B cell (primary cell): ENCODE measurements at places on chromosomes 4 and X. TPM values are rescaled to one million over a fixed set of nuclear protein-coding genes. Genes with fewer than 3 reads are reported as not detected.
A peak's percentile ranks its signal among the peaks of the same experiment; 100 is the strongest.

- no peaks in the 10 kb centered on the region for H3K36me3 ChIP-seq
- no peaks in the 10 kb centered on the region for H3K4me1 ChIP-seq
- H3K4me3 ChIP-seq = no peak overlapping the region
- H3K27ac ChIP-seq = no peak overlapping the region
- H3K27me3 ChIP-seq = no peaks in the 10 kb centered on the region
- no peak for DNase-seq
Observed at GRCh38 chrX:18297251-18297650, 57.2 kb downstream of the SCML2 start.

GRCh38 chr4:67727124-67727850 lies 26.3 kb upstream of the UBA6 start:
- H3K27me3 ChIP-seq = no peaks in the 10 kb centered on the region
- DNase-seq = no peak
- H3K4me3 ChIP-seq = no peak overlapping the region
- H3K27ac ChIP-seq = no peak overlapping the region
- no peaks in the 10 kb centered on the region for H3K36me3 ChIP-seq

GRCh38 chr4:29966386-29966785 lies 753.8 kb upstream of the PCDH7 start:
- H3K4me3 ChIP-seq = no peak overlapping the region
- H3K36me3 ChIP-seq = no peaks in the 10 kb centered on the region
- H3K27me3 ChIP-seq = no peaks in the 10 kb centered on the region
- no peaks in the 10 kb centered on the region for H3K4me1 ChIP-seq

DNA sequence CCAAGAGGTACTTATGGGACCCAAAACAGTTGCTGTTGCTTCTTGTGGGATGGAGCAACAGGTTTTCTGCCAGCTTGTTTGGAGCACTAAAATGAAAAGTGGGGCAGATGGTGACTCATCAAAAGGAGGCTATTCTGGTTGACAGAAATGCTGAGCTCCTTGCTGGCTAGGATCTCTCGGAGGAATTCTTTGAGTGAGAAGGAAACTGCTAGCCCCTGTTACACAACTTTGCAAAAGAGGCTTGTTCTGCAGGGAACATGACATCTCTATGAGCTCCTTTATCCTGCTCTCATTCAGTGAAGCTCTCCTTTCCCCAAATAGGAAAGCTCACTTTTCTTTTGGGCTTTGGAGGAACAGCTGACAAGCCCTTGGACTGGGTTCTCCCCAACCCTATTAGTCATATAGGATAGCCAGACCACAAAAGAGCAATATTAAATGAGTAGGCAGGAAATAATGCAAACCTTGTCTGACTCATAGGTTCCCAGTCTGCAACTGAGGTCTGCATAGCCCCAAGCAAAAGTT lies 108.3 kb downstream of the CDS1 start:
- H3K4me1 ChIP-seq = no peaks in the 10 kb centered on the region
- H3K4me3 ChIP-seq = no peak overlapping the region

DNA sequence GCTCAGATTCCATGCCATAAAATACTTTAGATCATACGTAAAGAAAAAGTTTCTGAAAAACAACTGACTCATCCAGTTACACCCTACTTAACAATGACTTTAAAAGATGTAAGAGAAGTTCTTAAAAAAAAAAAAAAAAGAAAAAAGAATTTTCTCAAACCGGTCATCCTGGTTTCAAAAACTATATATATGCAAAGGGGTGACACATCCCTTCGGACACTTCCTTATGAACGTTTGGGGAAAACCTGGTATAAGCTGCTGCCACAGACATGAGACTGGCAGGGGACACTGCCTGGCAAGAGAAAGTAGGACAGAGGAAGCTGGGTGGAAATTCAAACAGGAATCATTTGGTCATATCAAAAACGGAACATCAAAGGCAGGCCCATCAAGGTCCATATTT lies 81.2 kb upstream of the PRSS48 start:
- no peaks in the 10 kb centered on the region for H3K36me3 ChIP-seq
- no peak overlapping the region for H3K27ac ChIP-seq
- no peaks in the 10 kb centered on the region for H3K4me1 ChIP-seq
- no peak for DNase-seq
- no peaks in the 10 kb centered on the region for H3K27me3 ChIP-seq

- no peaks in the 10 kb centered on the region for H3K27me3 ChIP-seq
- H3K4me3 ChIP-seq = no peak overlapping the region
- no peaks in the 10 kb centered on the region for H3K36me3 ChIP-seq
- DNase-seq = peak; percentile 3
Observed at GRCh38 chr4:103786014-103786413, 66.2 kb upstream of the TACR3 start.

- no peaks in the 10 kb centered on the region for H3K27me3 ChIP-seq
- no peak overlapping the region for H3K27ac ChIP-seq
- no peak for DNase-seq
- H3K36me3 ChIP-seq = no peaks in the 10 kb centered on the region
Observed at GRCh38 chr4:172978848-172979247, 189.8 kb upstream of the GALNT7 start.

The DTHD1 gene
- polyA plus RNA-seq = 0.04 and 0.06 TPM in 2 replicates

The MSN gene
- polyA plus RNA-seq = 167 and 181 TPM in 2 replicates

DNA sequence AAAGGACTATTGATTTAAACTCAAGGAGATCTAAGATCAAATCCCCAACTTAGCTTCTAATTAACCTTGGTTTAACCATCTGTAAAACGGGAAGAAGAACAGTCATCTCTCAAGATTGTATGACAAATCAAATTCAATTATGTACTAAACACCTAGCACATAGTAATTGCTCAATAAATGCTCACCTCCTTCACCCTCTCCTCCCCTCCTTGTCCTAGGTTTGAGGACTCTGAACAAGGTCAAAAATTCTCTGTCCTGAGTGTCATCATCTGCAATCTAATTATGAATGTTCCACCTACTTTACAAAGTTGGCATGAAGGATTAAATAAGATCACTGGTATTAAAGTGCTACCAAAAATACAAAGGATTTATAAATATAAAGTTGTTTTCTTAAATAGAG lies 320.1 kb upstream of the PPARGC1A start:
- H3K36me3 ChIP-seq = no peaks in the 10 kb centered on the region
- DNase-seq = no peak
- no peak overlapping the region for H3K4me3 ChIP-seq
- no peaks in the 10 kb centered on the region for H3K27me3 ChIP-seq
- no peak overlapping the region for H3K27ac ChIP-seq

DNA sequence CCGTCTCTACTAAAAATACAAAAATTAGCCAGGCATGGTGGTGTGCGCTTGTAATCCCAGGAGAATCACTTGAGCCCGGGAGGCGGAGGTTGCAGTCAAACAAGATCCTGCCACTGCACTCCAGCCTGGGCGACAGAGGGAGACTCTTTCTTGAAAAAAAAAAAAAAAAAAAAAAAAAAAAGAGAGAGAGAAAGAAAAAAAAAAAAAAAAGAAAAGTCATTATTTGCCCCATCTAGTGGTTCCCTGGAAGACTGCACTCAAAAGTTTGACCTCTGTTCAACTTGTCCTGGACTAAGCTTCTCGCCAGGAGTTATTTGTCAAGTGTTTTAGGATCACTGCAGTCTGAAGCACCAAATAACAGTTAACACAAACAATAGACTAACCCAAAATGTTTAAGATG lies 45.3 kb upstream of the KCTD8 start:
- H3K4me3 ChIP-seq = no peak overlapping the region
- H3K27ac ChIP-seq = no peak overlapping the region
- no peaks in the 10 kb centered on the region for H3K27me3 ChIP-seq
- DNase-seq = no peak
- H3K4me1 ChIP-seq = no peaks in the 10 kb centered on the region
- H3K36me3 ChIP-seq = no peaks in the 10 kb centered on the region

DNA sequence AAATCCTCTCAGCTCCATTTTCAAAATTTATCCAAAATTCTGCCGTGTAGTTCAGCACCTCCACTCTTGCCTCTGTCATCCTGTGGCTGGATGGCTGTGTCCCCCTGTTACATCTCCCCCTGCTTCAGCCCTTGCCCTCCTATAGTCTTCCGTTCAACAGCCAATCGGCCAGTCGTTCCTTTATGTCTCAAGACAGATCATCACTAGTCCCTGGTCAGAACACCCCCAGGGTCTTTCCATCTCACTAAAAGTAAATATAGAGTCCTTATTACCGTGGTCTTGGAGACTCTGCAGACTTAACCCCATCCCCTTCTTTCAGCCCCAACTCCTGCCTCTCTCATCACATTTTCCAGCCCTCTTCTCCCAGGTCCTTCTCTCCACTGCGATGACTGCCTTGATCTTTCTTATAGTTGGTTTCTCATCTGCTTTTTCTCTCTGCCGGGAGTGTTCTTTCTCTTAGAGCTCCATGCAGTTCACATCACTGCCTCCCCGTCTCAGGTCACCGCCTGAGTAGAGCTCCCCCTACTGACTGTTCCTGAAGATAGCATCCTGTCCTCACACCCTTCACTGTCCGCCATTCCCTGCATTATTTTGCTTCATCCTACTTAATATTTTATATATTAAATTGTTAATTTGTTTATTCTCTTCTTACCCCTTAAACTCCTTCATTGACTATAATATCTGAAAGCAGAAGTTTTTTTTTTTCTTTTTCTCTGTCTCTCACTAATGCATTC lies 736.9 kb upstream of the MAGEB2 start:
- DNase-seq = peak; percentile 1
- no peaks in the 10 kb centered on the region for H3K4me1 ChIP-seq
- H3K36me3 ChIP-seq = no peaks in the 10 kb centered on the region
- H3K4me3 ChIP-seq = no peak overlapping the region

The SLC6A14 gene
- not detected in 2 replicates for polyA plus RNA-seq

- no peaks in the 10 kb centered on the region for H3K4me1 ChIP-seq
- no peaks in the 10 kb centered on the region for H3K27me3 ChIP-seq
- no peaks in the 10 kb centered on the region for H3K36me3 ChIP-seq
- H3K27ac ChIP-seq = no peak overlapping the region
- no peak overlapping the region for H3K4me3 ChIP-seq
Observed at GRCh38 chrX:82370978-82371646, 1137.0 kb upstream of the POU3F4 start.

DNA sequence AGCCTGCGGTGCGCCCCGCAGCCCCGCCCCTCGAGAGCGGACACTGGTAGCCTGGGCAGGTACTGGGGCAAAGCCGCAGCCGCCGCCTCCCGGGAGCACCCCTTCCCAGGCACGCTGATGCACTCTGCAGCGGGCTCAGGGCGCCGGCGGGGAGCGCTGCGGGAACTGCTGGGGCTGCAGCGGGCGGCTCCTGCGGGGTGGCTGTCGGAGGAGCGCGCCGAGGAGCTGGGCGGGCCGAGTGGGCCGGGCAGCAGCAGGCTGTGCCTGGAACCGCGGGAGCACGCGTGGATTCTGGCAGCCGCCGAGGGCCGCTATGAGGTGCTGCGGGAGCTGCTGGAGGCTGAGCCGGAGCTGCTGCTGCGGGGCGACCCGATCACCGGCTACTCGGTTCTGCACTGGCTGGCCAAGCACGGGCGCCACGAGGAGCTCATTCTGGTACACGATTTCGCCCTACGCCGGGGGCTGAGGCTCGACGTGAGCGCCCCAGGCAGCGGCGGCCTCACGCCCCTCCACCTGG lies 401 bp downstream of the SOWAHD start:
- H3K4me1 ChIP-seq = peaks cover 74% of the 10 kb centered on the region
- H3K36me3 ChIP-seq = no peaks in the 10 kb centered on the region
- no peaks in the 10 kb centered on the region for H3K27me3 ChIP-seq
- DNase-seq = peak; percentile 48
- peak overlapping the region; percentile 89 for H3K27ac ChIP-seq
- peak overlapping the region; percentile 57 for H3K4me3 ChIP-seq

- DNase-seq = no peak
- no peak overlapping the region for H3K27ac ChIP-seq
- no peaks in the 10 kb centered on the region for H3K4me1 ChIP-seq
- no peaks in the 10 kb centered on the region for H3K27me3 ChIP-seq
- H3K36me3 ChIP-seq = no peaks in the 10 kb centered on the region
Observed at GRCh38 chrX:15277604-15278003, 7.7 kb upstream of the ASB9 start.

DNA sequence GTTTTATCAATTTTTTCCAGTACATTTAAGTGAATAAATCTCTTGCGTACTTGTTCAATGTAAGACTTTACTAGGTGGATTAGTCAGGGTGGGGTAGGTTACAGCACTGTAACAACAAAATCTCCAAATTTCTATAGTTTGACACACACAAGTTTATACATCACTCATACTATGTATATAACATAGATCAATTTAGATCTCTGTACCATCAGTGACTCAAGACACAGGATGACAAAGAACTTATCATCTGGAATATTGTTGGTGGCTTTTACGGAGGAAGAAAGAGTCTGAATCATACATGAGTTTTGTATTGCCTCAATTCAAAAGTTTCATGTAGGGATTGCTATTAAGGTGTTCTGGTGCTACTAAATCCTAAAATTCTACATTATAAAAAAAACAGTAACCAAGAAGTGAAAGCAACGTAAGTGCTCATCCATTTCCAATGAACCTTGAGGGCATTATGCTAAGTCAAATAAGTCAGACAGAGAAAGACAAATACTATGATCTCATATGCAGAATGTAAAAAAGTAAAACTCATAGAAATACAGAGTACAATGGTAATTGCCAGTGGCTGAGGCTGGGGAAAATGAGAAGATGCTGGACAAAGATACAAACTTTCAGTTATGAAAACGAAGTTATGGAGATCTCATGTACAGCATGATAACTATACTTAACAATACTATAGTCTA lies 98.0 kb upstream of the DKK2 start:
- H3K36me3 ChIP-seq = no peaks in the 10 kb centered on the region
- no peak overlapping the region for H3K4me3 ChIP-seq
- no peaks in the 10 kb centered on the region for H3K4me1 ChIP-seq
- no peak overlapping the region for H3K27ac ChIP-seq
- DNase-seq = no peak

The HTRA3 gene
- not detected in 2 replicates for polyA plus RNA-seq

- H3K27me3 ChIP-seq = no peaks in the 10 kb centered on the region
- H3K27ac ChIP-seq = no peak overlapping the region
Observed at GRCh38 chr4:28221536-28221935, 1360.9 kb downstream of the STIM2 start.

The KDR gene
- polyA plus RNA-seq = not detected in 2 replicates

- peaks cover 16% of the 10 kb centered on the region for H3K4me1 ChIP-seq
- H3K36me3 ChIP-seq = no peaks in the 10 kb centered on the region
- H3K4me3 ChIP-seq = no peak overlapping the region
- no peak overlapping the region for H3K27ac ChIP-seq
- DNase-seq = no peak
Observed at GRCh38 chr4:159146488-159146887, 43.6 kb downstream of the RAPGEF2 start.

The SHROOM3 gene
- polyA plus RNA-seq = 0.16 and 1.5 TPM in 2 replicates

DNA sequence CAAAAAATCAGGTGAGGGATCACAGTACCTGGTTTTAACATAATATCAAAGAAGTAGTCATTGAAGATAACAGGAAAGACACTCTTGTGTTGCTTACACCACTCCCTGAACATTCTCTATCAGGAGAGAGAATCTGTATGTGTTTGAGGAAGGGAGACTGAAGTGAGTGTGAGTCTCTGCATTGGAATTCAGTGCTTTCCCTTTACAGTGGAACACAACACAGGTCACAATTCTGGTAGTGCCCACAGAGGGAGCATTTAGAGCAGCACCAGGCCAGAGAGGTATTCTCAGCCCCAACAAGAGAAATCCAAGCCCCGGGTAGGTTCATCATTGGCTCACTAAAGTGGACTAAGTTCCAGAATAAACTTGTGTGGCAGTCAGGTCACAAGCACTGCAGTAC lies 64.7 kb upstream of the UBQLN2 start:
- no peak overlapping the region for H3K27ac ChIP-seq
- H3K4me1 ChIP-seq = no peaks in the 10 kb centered on the region
- H3K27me3 ChIP-seq = peaks cover 2% of the 10 kb centered on the region
- no peaks in the 10 kb centered on the region for H3K36me3 ChIP-seq
- no peak overlapping the region for H3K4me3 ChIP-seq

- no peaks in the 10 kb centered on the region for H3K27me3 ChIP-seq
- no peak overlapping the region for H3K4me3 ChIP-seq
- H3K4me1 ChIP-seq = no peaks in the 10 kb centered on the region
- no peak for DNase-seq
- H3K36me3 ChIP-seq = no peaks in the 10 kb centered on the region
- no peak overlapping the region for H3K27ac ChIP-seq
Observed at GRCh38 chr4:68110441-68110840, 19.2 kb downstream of the TMPRSS11F start.
